ENCODE measurements at places on chromosomes 7 and 10.

GRCh38 chr7:8197994-8198698, 63.8 kb downstream of the ICA1 start:
- no peak for DNase-seq

DNA sequence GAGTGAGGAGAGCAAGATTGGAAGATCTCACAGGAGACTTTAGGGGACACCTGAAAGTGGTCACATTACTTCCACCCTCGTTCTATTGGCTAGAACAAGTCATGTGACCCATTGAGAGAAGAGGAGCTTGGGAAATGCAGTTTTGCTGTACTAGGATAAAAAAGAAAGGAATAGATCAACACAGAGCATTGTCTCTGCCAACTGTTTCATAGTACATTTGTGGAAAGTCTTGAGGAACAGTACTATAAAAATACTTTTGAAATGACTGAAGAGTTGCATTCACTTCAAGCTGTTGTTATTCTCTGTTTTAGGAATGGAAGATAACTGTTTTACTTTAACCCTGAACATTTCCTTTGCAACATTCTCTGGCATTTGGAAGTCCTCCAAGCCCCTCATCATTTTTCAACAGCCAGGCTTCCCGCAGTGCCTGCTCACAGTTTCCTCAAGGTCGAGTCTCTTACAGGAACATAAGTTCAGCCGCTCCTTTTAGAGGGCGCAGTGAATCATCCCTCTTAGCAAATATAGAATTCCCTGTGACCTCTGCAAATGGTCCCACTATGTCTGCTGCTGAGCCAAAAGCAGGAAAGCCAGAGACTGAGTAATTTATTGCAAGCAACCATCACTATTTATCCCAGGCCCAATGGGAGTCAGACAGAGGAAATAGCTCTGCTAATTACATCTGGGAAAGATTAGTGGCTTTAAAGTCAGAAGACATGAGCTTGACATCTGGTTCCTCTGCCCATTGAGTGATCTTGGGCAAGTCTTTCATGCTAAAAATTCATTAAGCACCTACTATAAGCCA, 40.7 kb downstream of the MRPL32 start:
- DNase-seq, result no peak

GRCh38 chr7:72709909-72710308, 118.1 kb downstream of the TYW1B start:
- no peak for DNase-seq

DNA sequence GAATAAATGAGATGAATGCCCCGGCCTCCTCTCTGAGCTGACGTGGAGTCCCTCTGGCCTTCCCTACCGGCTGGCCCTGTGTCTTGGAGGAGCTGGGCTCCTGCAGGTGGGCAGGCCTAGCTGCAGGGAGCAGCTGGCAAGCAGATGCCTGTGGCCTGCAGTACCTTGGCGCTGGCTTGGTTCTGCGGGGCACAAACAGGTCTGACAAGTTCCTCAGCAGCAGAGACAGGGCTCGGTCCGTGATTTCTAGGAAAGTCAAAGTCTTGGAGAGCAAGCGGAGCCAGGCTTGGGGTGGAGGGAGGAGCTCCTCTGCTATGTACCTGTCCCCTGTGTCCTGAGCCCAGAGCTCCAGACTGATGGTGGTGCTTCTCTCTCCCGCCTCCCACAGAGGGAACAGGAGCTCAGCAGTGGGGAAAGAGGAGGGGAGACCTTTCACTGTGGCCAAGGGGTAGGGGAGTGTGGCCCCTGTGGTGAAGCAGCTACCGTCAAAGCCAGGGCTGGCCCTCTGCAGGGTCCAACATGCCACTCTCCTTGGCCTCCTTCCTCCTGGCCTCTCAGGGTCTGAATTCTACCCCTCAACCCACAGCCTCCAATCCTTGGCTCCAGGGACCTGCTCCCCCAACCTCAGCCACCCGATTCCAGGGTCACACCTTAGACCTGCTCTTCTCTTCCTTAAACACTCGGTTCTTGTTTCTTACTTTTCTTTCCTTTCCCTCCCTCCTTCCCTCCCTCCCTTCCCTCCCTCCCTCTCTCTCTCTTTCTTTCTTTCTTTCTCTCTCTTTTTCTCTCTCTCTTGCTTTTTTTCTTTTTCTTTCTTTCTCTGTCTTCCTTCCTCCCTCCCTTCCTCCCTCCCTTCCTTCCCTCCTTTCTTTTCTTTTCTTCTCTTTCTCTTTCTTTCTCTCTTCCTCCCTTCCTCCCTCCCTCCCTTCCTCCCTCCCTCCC, 20.1 kb downstream of the MYL10 start:
- no peak for DNase-seq

DNA sequence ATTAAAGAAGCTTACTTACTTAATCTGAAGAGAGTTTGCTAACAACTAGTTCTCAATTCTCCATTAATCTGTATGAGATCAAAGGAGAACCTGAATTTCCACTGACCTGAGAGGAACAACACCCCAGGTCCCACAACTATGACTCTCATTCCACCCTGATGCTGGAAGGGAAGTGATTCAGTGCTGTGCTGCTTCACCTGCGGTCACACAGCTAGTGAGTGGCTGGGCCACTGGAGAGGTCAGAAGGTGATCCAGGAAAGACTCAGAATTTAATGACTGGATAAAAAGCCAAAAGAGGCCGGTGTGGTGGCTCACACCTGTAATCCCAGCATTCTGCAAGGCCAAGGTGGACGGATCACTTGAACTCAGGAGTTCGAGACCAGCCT, 23.6 kb downstream of the SORBS1 start:
- DNase-seq, result no peak
